ENCODE measurements at places on chromosomes 3 and 15.

DNA sequence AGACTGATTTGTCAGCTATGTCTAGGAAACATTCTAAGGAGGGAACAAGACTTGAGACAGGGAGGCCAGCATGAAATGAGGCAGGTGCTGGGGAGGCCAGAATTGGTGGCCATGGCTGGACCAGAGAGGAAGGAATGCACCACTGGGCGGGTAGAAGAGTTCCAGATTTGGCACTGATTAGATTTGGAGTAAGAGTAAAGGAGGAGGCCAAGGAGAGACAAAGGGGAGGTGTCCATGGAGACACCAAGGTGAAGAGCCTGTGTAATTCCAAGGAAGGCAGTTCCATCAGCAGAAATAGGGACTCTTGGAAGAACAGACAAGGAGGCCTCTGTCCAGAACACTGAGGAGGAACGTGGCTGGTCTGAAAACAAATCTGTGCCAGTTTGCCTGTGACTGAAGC, 1.8 kb downstream of the ARNT2 start:
- no peak for DNase-seq

GRCh38 chr3:138941259-138941885, 5.6 kb downstream of the FOXL2 start:
- no peak for DNase-seq

- DNase-seq, result no peak
These were observed 76.4 kb upstream of the SCN5A start for GRCh38 chr3:38725726-38726419.

- DNase-seq, result no peak
These were observed 23.6 kb downstream of the PRR20G start for GRCh38 chr3:127264292-127264691.

DNA sequence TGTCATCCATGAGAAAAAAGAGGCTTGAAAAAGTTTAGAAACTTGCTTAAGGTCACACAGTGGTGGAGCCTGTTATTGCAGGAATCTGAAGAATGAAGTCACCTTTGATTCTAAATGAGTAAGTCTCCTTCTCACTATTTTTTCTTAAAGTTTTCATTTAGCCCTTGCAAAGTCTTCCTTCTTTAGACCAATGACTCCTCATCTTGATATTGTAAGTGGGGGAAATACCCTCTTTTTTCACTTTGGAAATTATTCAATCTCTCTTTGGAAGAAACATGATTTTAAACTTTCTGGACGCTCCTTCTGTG, 787 bp upstream of the SLMAP start:
- DNase-seq, result no peak

Measured in activated CD4-positive, alpha-beta memory T cell treated with anti-CD3 and anti-CD28 coated beads, Interleukin-2, amount 10 ng/mL, durations not matched to agents 7 days and 5 days (primary cell).